ENCODE measurements at places on chromosomes 6 and 20.

DNA sequence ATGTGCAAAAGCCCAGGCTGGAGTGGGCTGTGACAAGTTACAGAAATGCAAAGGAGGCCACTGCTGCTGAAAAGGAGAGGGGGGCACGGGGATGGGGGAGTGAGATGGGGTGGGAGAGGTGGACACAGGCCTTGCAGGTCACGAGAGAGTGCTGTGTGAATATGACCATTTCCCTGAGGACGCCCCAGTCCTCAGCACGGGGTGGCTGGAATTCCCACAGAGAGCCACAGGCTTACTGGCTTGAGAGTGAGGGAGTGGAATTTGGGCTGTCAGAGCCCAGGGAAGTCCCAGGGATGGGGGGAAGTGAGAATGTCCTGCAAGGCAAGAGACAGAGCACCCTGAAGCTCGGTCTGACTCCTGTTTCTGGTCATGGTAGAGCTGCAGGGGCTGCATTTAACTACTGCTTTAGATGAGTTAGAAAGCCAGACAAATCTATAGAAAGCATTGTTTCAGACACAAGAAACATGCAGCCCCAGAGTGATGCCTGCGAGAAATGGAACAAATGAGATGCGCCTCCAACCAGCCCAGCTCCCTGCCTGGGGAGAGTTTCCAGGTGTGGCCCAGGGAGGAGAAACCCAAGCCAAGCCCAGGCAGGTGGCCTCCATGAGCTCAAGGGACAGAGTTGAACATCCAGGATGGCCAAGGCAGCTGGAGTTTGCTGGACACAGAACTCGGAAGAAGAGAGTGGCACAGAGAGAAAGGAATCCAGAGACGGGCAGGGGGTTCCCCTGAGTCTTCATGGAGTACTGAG is 30.5 kb downstream of the NPEPL1 start:
- no peak for DNase-seq

DNA sequence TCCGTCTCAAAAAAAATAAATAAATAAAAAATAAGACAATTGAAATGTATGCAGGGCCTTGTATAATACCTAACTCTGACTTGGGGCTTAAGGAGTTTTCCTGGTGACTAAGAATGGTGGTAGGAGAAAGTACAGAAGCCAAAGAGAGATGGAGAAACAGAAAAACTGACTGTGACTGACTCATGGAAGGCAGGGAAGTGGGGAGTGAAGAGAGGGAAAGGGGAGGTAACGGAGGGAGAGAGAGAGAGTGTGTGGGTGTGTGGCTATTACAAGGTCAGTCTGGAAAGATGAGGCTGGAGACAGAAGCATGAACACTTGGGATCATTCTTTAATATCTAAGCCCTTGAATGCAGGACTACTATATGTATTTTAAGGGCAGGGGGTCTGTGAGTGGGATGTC is 38.5 kb downstream of the SNRNP48 start:
- DNase-seq, result no peak

DNA sequence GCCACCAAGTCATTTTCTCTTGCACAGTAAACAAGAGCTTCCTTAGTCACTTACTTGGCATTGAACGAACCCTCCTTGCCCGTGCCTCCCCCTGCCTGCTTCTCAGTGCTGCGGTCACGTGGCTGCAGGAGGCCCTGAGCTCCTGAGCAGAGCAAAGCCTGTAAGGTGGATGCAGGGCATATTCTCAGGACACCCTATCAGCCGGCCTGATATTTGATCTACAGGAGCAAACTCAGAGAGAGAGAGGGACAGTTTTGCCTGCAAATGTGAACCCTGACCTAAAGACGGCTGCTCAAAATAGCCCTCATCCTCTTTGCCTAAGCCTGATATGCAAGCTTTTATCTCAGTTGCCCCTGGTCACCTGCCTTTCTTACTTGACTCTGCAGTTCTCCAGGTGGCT is 93.0 kb upstream of the POPDC3 start:
- DNase-seq, result no peak

- DNase-seq, result no peak
Measured at GRCh38 chr6:3509336-3509735, 52.5 kb upstream of the SLC22A23 start.

- DNase-seq, result no peak
Measured at GRCh38 chr6:129785047-129785755, 75.2 kb upstream of the ARHGAP18 start.

GRCh38 chr20:20204256-20204655 is 151.9 kb downstream of the CFAP61 start:
- DNase-seq, result no peak

GRCh38 chr20:18430172-18430826 is 36.5 kb downstream of the DZANK1 start:
- DNase-seq, result no peak

GRCh38 chr20:1273366-1273765 is 7.3 kb downstream of the SNPH start:
- no peak for DNase-seq

DNA sequence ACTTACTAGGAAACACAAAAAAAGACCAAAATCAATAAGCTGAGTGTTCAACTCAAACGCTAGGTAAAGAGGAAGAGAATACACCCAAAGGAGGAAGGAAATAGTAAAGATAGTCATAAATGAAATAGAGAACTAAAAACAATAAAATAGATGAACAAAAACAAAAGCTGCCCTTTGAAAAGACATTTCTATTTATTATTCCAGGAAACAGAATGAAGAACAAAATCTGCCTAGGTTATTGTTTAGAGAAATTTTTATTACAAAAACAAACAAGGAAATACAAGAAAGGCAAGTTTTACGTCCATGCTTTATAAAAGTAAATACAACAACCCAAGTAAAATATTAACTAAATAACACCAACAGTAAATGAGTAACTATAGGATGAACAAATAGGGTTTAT is 20.1 kb downstream of the HLA-DMB start:
- no peak for DNase-seq

DNA sequence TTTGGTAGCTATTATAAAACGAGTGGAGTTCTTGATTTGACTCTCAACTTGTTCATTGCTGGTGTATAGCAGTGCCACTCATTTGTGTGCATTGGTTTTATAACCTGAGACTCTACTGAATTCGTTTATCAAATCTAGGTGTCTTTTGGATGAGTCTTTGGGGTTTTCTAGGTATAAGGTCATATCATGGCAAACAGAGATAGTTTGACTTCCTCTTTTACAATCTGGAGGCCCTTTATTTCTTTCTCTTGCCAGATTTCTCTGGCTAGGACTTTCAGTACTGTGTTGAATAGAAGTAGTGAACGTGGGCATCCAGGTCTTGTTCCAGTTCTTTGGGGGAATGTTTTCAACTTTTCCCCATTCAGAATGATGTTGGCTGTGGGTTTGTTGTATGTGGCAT is 38.8 kb downstream of the SUMO4 start:
- DNase-seq, result no peak

- no peak for DNase-seq
Measured at GRCh38 chr6:7730001-7730783, 4.3 kb downstream of the BMP6 start.

DNA sequence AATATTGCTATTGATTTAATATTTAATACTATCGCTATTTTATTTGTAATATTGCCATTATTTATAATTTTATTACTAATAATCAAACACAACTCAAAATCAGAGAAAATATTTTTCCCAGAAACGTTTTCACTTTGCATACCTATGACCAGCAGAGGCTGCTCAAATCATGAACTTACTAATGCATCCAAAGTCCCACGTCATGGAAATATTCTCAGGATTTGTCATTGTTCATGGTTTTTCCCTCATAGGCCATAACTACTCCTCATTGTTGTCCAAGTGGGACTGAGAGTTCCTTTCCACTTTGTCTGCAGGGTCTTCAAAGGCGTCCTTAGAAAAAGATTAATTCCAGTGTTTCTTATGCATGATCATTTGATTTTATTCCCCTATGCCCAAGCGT is 344.8 kb downstream of the THBS2 start:
- DNase-seq, result no peak

GRCh38 chr6:122783401-122783800 is 3.9 kb downstream of the FABP7 start:
- DNase-seq, result no peak

DNA sequence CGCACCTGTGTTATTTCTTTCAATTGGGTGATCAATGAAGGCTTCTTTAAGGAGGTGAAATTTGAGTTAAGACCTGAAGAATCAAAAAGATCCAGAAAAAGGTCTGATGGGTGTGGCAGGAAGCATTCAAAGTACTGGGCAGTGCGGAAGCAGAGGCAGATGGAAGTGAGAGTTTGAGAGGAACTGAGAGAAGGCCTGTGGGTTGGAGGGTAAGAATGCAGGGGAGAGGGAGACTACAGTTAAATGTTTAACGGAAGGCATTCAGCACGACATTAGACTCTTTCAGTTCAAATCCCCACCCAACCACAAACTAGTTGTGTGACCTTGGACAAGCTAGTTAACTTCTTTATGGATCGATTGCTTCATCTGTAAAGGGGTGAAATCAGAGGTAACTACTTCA is 50.5 kb upstream of the GCM1 start:
- no peak for DNase-seq

- no peak for DNase-seq
Measured at GRCh38 chr20:58800134-58800871, 50.4 kb downstream of the GNAS-AS1 start.

- DNase-seq, result no peak
Measured at GRCh38 chr6:7515363-7515762, 26.1 kb upstream of the DSP start.

GRCh38 chr6:157557559-157557958 is 176.6 kb downstream of the ZDHHC14 start:
- DNase-seq, result no peak

GRCh38 chr6:108441141-108441540 is 119.6 kb upstream of the FOXO3 start:
- DNase-seq, result no peak

- DNase-seq, result no peak
Measured at GRCh38 chr6:2807342-2808090, 34.1 kb downstream of the SERPINB1 start.

GRCh38 chr6:1104988-1105670 is 206.8 kb upstream of the FOXQ1 start:
- DNase-seq, result no peak

DNA sequence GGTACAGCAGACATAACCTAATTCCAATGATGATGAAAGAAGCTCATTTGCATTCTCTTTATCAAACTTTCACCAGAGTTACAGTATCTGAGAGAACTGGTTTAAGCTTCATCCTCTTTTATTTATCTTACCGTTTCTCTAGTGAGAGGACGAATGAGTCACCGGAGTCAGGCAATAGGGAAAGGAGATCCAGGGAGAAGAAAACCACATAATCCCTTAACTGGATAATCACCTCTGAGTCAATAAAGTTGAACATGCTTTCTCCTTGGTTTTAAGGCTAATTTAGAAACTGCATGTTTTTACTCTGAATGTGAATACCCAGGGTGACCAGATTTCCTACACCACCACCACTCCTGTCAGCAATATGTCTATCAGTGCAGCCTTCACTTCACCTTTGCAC is 313.7 kb upstream of the TBX18 start:
- no peak for DNase-seq

DNA sequence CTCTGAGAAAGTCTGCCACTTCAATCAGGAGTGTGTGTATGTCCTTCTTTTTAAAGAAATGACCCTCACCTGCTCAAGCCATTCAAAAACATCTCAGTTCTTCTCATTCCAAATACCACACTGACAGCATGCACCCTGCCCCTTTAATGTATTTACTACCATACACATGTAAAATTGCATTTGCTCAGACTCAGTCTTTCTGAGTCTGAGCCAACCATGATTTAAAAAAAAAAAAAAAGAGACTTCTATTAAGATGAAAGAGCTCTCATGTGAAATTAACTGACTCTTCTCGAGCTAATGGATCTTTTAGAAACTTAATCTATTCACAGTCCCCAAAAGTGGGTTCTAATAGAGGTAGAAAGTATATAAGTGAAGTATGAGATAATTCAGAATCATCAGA is 1.4 kb upstream of the FILIP1 start:
- no peak for DNase-seq

DNA sequence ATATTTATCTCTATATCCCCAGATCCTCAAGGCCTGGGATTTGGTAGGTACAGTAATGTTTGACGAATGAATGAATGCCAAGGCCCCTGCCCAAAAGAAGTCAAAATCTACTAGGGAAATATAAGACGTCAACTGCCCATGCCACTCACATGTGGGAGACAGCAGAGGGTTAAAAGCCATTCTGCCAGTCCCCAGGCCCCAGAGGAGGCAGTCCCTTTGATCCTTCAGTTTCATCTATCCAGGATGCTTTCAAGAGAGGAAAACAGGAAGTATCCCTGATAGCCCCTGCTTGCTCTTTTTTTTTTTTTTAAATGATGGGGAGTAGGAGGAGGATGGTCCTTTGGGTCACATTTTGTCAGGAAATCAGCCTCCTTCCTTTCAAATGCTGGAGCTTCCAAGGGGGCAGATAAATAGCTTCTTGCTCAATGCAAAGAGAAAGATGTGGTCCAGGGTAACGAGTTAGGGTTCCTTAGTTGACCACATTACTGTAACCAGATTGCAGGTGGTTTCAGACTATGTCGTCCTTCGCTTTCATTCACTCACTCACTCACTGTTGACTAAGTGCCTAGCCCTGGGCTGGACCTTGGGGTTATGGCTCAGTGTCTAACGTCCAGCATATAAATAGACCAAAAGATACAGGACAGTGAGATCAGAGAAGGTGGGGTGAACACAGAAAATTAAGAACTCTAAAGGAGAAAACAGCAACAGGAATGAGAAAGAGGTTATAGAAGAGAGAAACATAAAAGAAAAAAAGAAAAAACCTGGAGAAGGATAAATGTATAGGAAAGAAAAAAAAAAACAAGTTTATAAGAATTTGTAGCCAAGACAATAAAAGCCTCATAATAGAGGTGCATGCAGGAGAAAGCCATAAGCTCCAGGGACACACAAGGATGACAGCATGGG is 64.6 kb upstream of the PIM1 start:
- no peak for DNase-seq

DNA sequence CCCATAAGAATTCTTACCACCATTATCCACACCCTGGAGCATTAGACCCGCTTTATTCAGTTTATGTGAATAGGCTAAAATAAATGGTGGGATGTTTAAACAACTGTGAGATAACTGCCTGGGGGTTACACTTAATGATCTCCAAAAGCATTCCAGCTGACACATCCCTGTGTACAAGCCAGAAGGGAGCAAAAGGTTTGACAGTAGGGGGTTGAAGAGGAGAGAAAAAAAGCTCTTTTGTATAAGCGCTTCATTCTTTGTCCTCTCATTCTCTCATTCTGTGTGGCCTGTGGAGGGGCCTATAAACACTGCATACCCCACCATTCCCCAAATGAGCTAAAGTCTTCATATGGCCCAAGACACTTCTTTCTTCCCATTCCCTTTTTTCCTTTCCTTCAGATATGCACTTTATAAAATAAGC is 30.8 kb upstream of the COL21A1 start:
- no peak for DNase-seq

DNA sequence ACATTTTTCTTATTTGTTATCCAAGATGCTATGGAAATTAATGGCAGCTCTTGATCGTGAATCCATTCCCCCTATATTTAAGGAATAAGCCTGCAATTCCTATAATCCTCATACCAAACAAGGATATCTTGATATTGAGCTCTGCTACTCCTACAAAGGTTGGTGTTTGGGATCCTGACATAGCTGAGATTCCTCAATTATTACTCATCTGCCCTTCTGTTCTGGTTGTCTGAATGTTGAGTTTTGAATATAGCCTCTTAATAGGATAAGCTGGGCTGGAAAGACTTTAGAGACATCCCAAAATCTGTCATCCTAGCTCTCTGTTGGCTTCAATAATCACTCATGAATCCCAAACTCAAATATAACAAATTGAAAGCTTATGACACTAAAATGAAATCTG is 49.9 kb downstream of the CLIC5 start:
- DNase-seq, result no peak

GRCh38 chr6:135871878-135872277 is 20.4 kb downstream of the PDE7B start:
- DNase-seq, result no peak
